ENCODE measurements at places on chromosomes 6 and 20.

DNA sequence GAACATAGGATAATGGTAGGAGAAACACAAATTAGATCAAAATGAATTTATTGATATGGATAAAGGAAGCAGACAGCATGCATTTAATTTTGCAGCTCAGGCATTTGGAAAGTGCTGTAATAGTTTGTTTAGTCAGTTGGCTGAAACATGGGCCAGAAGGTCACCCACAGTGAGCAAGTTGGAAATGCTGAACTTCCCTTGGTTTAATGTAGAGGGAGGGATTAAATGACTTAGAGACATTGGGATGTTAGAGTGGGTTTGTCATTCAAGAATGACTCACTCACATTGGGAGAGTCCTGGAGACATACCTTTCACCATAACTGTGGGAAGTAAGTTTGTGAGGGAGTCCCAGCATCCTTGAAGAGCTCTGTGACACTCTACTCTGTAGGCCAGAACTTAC, 231.5 kb upstream of the PLCB4 start:
- DNase-seq = no peak

GRCh38 chr6:77401231-77401630, 62.1 kb downstream of the HTR1B start:
- no peak for DNase-seq

DNA sequence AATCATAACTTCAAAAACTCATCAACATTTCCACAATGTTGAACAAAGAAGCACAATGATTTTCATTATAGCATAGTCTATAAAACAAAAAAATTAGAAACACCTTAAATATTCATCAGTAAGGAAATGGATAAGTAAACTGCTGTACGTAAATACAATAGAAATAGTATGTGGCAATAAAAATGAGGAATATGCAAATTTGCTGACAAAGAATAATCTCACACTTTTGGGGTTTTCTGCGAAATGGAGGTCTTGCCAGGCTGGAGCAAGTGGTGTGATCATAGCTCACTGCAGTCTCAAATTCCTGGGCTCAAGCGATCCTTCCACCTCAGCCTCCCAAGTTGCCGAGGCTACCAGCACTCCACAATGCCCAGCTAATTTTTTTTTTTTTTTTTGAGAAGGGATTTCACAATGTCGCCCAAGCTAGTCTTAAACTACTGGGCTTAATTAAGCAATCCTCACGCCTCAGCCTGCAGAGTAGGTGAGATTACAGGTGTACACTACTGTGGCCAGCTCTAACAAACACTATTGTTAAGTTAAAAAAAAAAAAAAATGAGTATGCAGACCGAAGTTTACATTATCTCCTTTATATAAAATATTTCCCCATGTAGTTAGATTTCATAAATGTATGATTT, 58.8 kb upstream of the SMIM28 start:
- DNase-seq = no peak

DNA sequence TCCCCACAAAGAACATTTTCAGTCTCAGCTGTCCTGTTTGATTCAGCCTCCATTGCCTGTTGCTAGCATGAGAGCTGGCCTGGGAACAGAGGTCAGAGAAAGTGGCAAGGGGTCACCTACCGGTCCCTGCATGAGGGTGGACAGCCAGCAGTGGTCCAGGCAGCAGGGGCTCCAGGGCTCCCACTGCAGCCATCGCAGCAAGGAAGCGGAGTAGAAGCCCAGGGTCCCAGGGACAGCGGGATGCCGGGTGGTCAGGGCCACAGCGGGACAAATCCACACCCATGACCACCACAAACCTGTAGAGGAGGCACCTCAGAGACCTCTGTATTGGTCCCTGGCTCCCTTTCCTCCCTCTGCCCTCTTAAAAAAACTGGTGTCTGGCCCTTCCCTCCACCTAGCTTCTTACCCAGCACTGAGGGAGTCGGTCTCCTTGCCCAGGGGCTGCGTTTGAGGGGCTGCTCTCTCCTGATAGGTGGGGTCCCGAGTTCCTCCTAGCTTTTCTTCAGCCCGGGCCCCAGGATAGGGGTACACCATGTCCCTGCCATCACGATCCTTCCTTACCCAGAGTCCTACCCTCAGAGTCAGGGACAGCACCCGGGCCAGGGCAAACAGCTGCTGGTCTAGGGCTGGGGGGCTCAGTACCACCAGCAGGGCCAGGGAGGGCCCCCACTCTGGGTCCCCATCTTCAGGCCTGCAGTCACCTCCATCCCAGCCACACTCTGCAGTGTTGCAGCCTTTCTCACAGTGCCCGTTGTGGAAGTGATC, 8.4 kb upstream of the GPSM3 start:
- no peak for DNase-seq

GRCh38 chr6:11025921-11026635, 18.0 kb downstream of the ELOVL2 start:
- no peak for DNase-seq

DNA sequence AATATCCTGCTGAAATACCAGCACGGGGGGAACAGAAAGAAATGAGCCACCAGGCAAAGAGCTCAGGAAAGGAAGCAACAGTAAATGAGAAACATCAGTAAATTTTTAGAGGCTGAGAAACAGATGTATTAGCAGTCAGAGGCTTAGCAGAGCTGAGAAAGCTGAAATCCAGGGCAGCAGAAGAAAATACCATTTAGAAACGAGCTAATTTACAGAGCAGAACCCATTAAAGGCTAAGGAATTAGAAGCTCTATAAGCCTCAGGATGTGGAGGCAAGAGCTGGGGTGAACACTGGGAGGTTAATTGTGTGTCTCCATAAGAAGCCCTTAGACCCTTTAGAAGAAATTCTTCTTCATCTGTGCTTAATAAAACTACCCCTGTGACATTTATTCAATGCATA, 178.6 kb upstream of the RGS17 start:
- no peak for DNase-seq

DNA sequence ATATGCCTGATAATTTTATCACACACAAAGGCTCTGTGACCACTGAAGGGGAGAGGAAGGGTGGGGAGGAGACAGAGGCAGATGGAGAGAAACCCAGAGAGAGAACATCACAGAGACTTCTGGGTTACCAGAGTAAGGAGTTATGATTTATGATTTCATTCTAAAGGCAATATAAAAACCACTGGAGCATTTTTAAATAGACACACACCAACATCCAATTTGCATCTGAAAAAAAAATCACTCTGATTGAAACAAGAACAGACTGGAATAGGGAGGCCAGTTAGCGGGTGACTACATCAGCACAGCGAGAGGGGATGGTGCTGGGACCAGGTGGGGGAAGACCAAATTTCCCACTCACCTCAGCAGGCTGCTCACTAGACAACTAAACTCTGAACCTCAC, 104.8 kb downstream of the AGPAT4 start:
- DNase-seq = no peak

DNA sequence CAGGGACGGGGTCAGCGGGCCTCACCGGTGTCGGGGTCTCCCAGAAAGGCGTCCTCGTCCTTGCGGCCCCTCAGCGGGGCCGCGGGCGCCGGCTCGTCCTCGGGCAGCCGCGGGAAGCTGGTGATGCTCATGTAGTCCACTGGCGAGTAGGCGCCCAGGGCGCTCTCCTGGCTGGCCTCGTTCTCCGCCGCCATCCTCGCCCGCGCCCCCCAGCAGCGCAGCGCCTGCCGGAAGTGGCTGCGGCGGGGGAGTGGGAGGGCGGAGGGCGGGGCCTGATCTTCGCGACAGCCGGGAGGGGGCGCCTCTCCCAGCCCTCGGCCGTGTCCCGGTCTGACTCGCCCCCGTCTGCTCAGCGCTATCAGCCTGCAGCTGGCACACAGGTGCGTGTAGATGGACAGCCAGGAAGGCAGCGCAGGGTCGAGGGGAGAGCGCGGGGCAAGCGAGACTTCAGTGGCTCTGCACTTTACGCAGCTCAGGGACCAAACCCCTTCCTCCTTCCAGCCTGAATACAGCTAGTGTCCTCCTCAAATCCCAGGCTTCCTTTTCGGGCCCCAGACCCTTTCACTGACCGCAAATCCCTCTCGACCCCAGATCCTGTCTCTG, at the start of gene GGT7:
TSS of gene GGT7 (minus strand) at position 235 of the 603 bp plus-strand sequence. CDS start at position 194, 41 bp downstream.
- peak; percentile 88 for DNase-seq

DNA sequence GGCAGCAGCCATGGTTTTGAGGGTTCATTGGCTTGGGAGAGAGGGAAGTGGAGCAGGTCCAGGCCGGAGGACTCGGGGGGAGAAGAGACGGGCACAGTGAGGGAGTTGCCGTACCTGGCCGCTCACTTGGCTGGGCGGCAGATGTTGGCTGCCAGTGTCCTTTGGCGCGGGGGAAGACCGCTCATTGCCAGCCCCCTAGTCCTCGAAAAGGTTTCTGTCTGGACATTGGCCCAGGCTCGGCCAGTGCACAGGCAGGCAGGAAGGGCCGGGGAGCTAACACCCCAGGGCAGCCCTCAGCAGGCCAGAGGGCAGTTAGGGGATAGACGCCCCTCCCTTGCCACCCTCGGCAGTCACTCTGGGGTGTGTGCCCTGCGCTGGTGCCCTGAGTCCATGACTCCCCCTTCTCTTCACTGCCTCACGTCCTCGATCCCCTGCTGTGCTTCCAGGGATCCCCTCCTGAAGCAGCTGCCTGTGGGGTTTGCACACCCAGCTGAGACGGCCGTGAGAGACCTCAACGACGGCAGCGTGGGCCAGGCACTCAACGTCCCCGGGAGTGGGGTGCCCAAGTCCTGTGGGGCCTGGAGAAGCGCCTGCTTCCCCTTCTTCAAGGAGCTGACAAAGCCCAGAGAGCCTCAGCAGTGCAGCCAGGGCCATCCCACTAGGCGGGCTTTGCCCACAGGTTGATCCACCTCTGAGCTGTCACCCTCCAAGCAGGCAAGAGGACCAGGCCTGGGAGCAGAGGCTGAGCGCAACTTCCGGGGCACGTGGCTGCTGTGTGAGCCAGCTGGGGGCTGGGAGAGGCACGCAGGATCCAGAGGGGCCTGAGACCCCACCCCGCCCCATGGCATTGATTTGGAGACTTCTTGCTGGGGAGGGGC, 20.4 kb downstream of the RBM38 start:
- DNase-seq = no peak

DNA sequence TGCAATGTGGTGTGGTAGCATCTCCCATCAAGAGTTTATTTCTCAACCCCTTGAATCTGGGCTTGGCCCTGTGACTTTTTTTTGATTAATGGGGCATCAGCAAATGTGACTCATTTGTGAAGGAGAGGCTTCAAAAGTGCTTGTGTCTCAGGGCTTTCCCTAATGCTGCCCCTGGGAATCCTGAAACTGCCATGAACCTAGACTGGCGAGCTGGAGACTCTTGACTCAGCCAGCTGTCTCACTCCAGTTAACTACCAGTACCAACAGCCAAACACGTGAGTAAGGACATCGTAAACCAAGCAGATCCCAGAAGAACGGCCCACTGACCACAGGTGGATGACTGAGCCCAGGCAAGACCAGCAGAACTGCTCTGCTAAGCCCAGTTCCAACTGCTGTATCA, 72.8 kb upstream of the ADTRP start:
- no peak for DNase-seq

GRCh38 chr6:43267619-43268354, 24.5 kb downstream of the TTBK1 start:
- DNase-seq = no peak

DNA sequence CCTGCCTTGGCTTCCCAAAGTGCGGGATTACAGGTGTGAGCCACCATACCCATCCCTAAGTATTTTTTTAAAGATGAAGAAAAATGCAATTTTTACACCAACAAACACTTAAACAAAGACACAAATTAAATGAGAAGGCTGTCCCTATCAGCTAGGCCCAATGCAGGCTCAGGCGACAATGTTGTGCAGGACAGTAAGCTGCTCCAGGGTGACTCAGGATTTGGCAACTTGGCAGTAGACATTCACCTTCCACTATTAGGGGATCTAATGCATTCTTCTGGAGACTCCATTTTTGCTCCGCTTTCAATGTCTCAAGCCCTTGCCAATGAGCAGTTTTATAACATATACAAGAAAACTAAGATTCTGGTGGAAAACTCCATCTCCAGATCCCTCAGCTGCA, 19.7 kb downstream of the NDRG3 start:
- no peak for DNase-seq

DNA sequence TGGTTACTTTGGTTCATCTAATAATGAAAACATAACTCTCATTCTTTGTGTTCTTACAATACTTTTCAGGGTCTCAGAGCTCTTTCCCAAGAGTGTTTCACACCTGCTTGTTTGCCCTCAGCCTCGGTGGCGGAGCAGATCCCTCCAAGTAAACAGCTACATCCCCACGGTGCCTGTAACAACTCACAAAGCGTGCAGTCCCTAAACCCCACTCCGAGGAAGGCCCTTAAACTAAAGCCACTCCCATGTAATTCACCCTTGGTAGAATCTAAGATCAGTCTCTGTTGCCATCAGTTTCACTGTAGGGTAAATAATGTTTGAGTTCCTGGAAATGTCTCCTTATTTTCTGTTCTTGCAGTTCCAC, 101.1 kb downstream of the TFAP2A start:
- no peak for DNase-seq

GRCh38 chr6:106975738-106976064, 1.2 kb upstream of the CD24 start:
- DNase-seq = no peak

DNA sequence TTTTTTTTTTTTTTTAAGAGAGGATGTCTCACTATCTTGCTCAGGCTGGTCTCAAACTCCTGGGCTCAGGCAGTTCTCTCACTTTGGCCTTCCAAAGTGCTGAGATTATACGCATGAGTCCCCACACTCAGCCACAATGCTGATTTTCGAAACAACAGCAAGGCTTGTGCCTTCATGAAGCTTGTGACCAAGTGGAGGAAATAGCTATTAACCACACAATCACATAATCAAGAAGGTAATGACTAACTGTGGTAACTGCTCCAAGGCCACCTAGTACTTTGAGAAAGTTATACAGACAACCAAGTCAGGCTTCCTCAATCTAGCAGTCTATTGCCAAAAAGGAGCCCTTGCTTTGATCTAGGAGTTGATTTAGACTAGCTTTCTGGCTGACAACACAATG, 46.3 kb downstream of the SOD2 start:
- DNase-seq = no peak

DNA sequence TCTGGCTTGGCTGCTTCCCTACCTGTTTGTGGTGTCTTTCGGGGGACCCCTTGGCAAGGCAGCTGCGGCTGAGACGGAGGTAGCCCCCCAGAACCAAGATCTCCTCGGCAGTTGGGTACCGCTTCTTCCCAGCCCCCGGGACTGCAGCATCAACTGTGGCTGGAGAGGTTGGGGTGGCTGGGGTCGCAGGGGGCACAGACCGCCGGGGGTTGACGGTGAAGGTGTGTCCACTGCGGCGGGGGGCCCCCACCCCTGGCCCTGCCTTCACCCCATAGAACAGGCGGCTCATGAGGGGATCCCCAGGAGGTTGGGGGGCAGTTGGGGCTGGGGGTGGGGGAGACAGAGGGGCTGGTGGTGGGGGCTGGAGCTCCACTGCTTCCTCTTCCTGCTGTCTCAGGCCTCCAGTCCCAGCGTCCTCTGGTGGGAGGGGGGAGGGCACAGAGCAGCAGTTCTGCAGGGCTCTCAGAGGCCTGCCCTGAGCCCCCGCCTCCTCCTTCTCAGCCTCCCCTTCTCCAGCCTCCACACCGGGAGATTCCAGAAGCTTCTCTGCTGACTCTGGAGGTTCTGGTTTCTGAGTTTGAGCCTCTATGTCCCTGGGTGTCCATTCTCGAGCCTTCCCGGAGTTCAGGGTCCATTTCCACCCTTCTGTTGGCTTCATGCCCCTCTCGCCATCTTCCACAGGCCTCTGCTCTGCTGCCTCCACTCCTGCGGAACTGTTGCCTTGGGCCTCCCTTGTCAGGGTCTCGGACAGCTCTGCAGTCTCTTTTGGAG, 1.9 kb downstream of the PPP1R18 start:
- peak; percentile 63 for DNase-seq
